GM10248 (cell line): ENCODE measurements at places on chromosomes 5 and 9.

DNA sequence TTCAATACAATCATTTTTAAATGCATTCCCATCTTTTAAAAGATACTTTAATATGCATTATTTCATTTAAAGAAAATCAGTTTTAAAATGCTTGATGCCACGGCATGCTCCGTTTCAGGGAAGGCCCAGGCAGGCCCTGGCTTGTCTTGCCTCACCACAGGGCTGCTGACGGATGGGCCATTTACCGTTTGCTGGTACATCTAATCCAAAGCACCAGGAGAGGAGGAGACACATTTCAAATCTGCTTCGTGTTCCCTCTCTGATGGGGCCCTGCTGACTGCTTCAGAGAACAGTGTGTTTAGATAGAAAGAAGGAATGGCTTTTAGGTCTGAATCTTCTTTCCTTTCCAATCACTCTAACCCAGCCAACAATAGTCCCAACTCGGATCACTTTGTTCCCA, 185.2 kb downstream of the DCP2 start:
- no peak for DNase-seq

DNA sequence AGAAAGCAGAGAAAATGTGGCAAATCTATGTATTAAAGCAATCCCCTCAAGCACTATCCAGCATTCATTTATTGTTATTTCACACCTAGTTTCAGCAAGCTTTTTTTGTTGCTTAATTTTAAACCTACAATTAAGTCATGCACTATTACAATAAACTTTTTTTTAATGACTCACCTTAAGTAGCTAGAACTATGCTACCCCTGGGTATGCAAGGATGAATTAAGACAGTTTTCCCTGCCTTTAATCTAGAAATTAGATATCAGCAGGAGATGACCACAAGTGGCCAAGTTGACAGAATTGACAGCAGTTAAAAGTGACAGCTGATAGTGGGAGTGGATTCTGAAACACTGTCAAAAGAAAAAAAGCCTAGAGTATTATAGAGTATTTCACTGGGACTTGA, 20.0 kb downstream of the ITGA1 start:
- DNase-seq: no peak

DNA sequence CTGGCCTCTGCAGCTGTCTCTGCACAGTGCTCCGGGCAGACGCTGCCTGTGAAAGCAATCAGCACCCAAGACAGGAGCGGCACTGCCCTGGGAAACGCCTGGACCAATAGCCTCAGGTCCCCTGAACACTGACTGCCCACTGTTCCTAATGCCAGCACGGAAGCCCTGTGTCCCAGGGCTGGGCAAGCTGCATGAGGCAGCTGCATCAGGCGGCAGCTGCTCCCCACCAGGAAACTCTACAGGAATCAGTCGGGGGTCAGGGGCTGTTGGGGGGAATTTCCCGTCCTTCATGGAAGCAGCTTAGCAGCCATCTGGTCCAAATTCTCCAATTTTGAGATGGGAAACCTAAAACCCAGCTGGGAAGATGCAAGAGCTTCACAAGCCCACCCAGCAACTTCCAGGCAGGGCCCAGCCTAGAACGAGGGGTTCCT, 118.6 kb downstream of the VAV2 start:
- no peak for DNase-seq

DNA sequence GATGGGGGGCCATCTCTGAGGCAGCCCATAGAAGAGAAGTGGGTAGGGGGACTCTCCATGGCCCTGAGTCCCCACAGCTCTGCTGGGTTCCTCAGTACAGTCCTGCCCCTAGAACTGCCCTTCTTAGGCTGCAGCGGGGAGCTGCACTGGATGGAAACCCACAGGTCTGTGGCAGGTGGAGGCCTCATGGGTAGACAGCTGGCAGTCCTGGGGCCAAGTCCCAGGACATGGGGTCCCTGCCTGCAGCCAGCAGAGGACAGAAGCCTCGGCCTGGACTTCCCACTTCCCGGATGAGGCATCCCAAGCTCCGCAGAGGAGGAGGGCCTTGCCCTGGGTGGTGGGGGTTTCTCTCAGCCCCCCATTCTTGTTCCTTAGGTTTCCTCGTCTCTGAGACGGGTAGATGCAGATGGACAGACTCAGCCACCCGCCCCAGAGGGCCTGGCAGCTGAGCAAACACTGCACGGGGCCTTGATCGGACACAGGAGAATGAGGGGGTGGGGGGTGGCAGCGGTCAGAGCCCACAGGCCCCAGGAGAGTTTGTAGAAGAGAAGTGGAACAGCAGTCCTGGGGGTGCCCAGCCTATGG, 153.8 kb downstream of the C9orf50 start:
- DNase-seq: no peak

GRCh38 chr5:75513841-75514240, 2.1 kb downstream of the POLK start:
- DNase-seq: no peak

DNA sequence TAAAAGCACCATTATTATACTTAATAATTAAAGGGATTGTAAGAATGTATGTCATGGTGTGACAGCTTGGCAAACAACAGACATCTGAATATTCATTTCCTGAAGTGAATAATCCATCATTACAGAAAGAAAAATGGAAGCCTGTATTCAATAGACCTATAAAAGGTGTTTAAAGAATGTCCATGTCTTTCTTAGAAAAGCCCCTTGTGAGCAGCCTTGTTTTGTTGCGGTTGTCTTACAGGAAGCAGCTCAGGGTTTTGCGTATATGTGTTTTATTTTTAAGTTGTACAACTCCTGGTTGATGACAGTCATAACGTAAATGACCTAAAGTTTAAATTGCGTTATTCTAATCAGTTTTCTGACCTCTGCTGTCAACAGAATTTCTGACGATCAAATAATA, 53.8 kb downstream of the CAST start:
- DNase-seq: no peak

DNA sequence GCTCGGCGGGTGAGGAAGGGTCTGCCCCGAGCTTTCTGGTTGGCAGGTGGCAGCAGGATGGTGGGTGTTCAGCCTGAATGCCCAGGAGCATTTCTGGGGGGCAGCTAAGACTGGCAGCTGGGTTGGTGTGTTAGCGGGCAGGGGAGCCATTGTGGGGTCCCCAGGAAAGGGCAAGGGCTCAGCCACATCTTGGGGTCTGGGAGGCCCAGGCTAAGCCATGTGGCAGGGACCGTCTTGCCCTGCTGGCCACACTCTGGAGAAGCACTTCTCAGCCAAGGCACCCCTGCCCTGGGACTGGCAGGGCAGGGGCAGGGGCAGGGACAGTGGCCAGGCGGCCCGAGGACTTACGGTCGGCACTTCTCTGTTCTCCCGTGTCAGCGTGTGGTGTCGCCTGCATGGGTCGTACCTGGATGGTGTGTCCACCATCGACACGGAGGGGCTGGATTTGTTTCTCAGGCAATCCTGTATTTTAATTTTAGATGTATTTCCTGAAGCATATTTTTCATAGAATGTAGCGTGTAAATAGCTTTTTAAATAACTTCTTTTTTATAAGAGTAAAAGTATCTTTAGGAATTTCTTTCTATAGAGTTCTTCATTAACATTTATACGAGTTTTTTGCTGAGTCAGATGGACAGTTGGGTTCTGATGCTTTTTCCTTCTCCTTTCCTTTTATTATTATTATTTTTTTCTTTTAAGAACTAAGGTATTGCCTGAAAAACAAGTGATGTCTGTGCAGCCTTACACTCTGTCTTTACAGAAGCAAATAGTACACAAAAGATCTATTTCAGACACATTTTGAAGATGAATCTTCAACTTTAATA, 102.0 kb downstream of the PHF2 start:
- no peak for DNase-seq

DNA sequence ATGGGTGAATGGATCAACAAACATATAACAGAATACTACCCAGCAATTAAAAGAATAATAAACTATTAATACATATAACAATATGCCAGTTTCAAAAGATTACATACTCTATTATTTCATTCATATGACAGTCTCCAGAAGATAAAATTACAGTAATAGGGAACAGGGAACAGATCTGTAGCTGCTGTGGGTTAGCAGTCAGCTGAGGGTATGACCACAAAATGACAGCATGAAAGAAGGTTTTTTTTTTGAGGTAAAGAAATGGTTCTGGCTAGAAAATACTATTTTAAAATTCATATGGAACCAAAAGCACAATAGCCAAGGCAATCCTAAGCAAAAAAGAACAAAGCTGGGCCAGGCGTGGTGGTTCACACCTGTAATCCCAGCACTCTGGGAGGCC, 73.0 kb upstream of the NR5A1 start:
- no peak for DNase-seq

DNA sequence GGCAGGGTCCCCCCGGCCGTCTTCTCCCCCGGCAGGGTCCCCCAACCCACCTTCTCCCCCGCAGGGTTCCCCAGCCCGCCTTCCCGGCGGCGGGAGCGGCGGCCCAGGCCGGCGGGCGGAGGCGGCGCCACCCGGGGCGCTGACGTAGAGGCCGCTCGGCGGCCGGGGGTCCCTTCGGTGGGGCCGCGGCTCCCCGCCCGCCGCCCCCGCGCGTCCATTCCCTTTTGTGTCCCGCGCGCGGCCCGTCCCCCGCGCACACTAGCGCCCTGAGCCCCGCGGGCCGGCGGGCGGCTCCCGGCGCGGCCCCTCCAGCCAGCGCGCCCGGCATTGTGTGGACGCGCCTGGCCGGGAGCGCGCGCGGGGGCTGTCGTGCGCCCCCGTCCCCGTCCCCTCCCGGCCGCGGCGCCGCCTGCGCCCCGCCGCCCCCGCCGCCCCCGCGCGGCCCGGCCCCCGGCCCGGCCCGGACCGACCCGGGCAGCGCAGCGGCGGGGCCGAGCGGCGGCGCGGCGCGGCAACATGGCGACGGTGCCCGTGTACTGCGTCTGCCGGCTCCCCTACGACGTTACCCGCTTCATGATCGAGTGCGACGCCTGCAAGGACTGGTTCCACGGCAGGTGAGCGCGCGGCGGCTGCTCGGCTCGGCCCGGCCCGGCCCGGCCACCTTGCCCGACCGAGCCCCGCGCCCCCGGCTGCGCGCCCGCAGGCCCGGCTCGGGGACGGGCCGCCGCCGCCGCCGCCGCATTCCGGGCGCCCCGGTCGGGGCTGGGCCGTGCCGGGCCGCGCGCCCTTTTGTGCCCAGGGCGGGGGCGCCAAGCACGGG, at the start of gene PHF2:
Gene PHF2, plus strand, starts transcription at position 327 of the 820 bp plus-strand sequence. Its CDS starts 190 bp downstream, at position 517.
- peak; percentile 64 for DNase-seq

DNA sequence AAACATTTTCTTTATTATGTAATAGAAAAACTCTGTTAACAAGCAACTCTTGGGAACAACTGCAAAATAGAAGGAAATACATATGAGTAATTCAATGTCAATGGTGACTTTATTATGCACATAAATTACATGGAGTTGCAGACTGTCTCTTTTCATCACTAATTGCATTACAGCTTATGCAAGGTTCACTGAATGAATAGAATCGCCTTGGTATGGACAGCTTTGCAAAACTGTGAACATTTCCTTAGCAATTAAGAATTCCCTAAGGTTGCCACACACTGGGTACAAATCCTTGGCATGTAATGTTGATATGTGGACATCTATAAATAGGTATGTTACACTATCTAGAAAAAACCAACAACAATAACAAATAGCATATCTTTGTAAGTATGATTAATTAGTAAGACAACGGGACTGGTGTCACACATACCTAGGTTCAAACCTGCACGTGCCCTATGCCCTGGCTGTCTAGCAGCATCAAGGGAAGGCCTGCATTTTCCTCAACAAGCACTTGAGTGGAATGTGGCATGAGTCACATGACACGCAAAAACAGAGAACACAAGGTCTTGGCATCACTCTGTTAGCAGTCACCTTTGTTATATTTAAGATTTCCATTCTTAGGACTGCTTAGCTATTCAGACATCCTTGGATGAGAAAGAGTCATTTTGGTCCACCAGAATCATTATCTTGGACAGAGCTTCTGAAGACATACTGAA, 263.9 kb downstream of the CTNND2 start:
- no peak for DNase-seq

GRCh38 chr5:41815663-41816229, 54.5 kb downstream of the OXCT1 start:
- DNase-seq: no peak

- no peak for DNase-seq
Measured at GRCh38 chr5:152058267-152058666, 133.6 kb upstream of the GLRA1 start.

- peak; percentile 49 for DNase-seq
Measured at GRCh38 chr5:72366324-72366976, 46.3 kb downstream of the PTCD2 start.

- no peak for DNase-seq
Measured at GRCh38 chr5:132498152-132498551, 7.6 kb upstream of the IRF1 start.

- DNase-seq: no peak
Measured at GRCh38 chr5:6081727-6082210, 296.6 kb downstream of the MED10 start.

DNA sequence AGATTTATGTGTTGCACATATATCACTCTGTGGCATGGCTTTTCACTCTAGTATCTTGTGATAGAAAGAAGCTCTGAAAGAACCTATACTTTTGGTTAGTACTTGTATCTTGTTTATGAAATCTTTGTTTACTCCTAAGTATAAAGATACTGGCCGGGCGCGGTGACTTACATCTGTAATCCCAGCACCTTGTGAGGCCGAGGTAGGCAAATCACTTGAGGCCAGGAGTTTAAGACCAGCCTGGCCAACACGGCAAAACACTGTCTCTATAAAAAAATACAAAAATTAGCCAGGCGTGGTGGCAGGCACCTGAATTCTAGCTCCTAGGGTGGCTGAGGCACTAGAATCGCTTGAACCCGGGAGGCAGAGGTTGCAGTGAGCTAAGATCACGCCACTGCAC, 128.7 kb downstream of the FBXO38 start:
- DNase-seq: no peak

DNA sequence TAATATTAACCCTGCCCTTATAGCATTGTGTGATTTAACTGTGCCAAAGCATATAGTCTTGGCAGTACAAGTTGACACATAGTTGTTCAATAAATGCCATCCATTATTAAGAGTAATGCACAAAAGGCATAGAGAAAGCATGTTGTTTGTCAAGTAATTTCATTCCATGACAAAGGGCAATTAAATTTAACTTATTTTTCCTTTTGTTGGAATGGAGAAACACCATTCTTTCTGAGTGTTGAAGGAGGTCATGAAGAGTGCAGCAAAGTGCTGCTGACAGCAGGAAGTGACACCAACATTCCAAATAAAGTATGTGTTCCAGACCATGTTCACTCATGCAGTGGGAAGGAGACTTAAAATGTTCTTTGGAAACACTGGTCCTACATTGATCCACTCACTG, 29.1 kb downstream of the ANKDD1B start:
- DNase-seq: no peak

DNA sequence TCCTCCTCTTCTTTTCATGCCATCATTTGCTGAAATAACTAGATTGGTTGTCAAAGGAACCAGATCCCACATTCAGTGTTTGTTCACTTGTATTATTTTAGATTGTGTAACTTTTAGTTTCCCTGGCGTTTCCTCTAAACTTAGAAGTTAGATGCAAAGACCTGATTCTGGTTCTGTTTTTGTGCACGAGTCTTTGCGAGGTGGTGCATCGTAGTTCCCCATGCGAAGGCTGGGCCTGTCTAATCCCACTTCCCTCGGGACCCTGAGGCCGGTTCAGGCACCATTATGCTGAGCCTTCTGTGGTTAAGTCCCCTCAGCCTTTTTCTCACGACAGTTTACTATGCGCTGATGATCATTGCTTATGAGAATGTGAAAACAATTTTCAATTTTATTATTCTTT, 219.1 kb upstream of the OTULINL start:
- no peak for DNase-seq
